ENCODE measurements at places on chromosomes 2 and 18. TPM values are rescaled to one million over a fixed set of nuclear protein-coding genes. Genes with fewer than 3 reads are reported as not detected.

- no peak for DNase-seq
Measured at GRCh38 chr2:172510088-172510487, 45.8 kb upstream of the PDK1 start.

DNA sequence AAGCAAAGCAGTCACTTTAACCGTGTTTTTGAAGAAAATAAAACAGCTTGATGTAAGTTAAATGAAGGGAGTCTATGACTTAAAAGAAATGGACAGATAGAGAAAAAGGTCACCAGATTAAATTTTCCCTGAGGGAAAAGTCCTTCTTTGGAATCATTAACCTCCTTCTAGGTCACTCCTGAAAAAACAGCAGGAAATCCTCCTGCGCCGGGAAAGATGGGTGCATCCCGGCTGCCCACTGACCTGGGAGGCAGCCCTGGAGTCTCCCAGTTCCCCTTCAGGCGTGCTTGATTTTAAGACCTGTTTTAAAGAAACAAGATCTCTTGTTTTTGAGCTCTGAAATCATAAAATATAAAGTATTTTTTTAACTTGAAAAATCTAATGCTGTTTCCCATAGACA is 18.4 kb upstream of the ZNF521 start:
- no peak for DNase-seq

GRCh38 chr18:70333757-70334156 is 44.9 kb downstream of the SOCS6 start:
- DNase-seq = no peak

SKOR2 gene
- not detected for polyA plus RNA-seq

RAMP1 gene
- 29.2 TPM for polyA plus RNA-seq

All from liver (tissue), 10 donors.